Panc1 (cell line): ENCODE measurements at places on chromosomes 1 and 21. TPM values are rescaled to one million over a fixed set of nuclear protein-coding genes. Genes with fewer than 3 reads are reported as not detected.

The ZFYVE9 gene
- 18.0 TPM for total RNA-seq

DNA sequence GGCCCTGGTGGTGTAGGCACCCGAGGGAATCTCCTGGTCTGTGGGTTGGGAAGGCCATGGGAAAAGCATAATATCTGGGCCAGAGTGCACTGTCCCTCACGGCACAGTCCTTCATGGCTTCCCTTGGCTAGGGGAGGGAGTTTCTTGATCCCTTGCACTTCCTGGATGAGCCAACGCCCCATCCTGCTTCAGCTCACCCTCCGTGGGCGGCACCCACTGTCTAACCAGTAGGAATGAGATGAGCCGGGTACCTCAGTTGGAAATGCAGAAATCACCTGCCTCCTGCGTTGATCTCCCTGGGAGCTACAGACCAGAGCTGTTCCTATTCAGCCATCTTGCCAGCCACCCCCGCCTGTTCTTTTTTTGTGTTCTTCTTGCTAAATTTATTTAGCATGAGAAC lies 134.4 kb downstream of the LEPR start:
- no peak overlapping the region for H3K27ac ChIP-seq
- no peak for DNase-seq
- H3K4me3 ChIP-seq = no peak overlapping the region

The MRPL37 gene
- 138 TPM for total RNA-seq

GRCh38 chr21:24276204-24276603 lies 1331.1 kb downstream of the MRPL39 start:
- no peak overlapping the region for H3K4me3 ChIP-seq
- no peaks in the 10 kb centered on the region for H3K36me3 ChIP-seq
- H3K27me3 ChIP-seq = no peaks in the 10 kb centered on the region
- H3K27ac ChIP-seq = no peak overlapping the region
- H3K4me1 ChIP-seq = no peaks in the 10 kb centered on the region

DNA sequence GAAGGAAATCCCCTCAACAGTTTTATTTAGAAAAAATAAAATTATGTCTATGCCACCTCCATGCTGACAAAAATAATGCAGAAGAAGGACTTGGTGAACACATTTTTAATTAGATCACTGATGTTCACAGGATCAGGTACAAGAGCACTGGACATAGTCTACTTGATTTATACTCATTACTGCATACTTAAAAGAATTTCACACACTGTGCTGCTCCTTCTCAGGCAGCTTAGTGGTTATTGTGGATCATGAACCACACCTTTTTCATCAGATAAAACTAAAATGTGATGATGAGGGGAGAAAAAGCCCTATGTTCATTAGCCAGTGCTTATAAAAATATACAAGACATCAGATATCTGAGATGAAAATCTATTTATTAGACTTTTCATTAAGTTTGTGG lies 103.3 kb upstream of the DPH5 start:
- no peaks in the 10 kb centered on the region for H3K4me1 ChIP-seq
- no peak overlapping the region for H3K4me3 ChIP-seq
- no peak for DNase-seq
- H3K27ac ChIP-seq = no peak overlapping the region
- H3K36me3 ChIP-seq = no peaks in the 10 kb centered on the region

GRCh38 chr1:229296541-229296941 lies 25.6 kb downstream of the RAB4A start:
- H3K27ac ChIP-seq = no peak overlapping the region
- H3K4me3 ChIP-seq = no peak overlapping the region
- no peak for DNase-seq
- no peaks in the 10 kb centered on the region for H3K4me1 ChIP-seq
- peaks cover 5% of the 10 kb centered on the region; the same call in 1 of the 2 replicates for H3K36me3 ChIP-seq
- H3K27me3 ChIP-seq = no peaks in the 10 kb centered on the region

DNA sequence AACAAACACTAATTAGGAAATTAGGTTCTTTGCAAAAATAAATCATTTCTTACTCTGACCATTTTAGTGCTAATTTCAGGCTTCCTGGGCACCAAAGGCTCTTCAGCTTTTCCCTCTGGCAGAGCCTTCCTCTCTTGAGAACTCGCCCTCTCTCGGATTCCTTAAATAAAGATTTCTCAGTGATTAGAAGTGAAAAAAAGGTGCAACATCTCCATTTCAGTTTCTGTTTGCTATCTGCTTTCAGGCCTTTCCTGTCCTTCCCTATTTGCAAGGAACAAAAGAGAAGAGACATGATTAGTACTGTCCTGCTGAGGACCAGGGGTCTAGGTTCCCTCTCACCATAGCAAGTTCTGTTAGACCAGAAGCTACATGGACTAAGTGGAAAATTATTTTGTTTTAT lies 27.8 kb upstream of the CACYBP start:
- H3K4me3 ChIP-seq = no peak overlapping the region
- H3K27me3 ChIP-seq = no peaks in the 10 kb centered on the region
- no peaks in the 10 kb centered on the region for H3K36me3 ChIP-seq
- DNase-seq = no peak

- no peaks in the 10 kb centered on the region for H3K4me1 ChIP-seq
- H3K4me3 ChIP-seq = no peak overlapping the region
- DNase-seq = no peak
- H3K27me3 ChIP-seq = peaks cover 8% of the 10 kb centered on the region
- H3K27ac ChIP-seq = no peak overlapping the region
These were observed 109.4 kb downstream of the KIF26B start for GRCh38 chr1:245264226-245264625.

DNA sequence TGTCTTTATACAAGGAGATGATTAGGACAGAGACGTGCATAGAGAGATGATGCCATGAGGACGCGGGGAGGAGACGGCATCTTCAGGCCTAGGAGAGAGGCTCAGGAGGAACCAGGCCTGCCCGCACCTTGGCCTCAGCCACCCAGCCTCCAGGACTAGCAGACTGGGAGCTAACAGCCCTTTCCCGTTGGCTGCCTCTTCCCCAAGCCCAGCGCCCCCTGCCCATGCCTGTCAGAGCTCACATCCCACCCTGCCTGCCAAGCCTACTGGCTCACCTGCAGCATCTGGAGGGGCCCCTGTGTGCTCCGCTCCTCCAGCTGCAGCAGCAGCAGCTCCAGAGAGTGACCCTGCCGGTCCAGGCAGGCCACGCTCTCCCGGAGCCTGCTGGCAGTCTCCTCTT lies 4.0 kb upstream of the TRIM11 start:
- DNase-seq = no peak
- peaks cover 4% of the 10 kb centered on the region; the same call in 1 of the 2 replicates for H3K36me3 ChIP-seq
- no peak overlapping the region for H3K27ac ChIP-seq
- H3K4me1 ChIP-seq = peaks cover 9% of the 10 kb centered on the region; the same call in 1 of the 2 replicates

DNA sequence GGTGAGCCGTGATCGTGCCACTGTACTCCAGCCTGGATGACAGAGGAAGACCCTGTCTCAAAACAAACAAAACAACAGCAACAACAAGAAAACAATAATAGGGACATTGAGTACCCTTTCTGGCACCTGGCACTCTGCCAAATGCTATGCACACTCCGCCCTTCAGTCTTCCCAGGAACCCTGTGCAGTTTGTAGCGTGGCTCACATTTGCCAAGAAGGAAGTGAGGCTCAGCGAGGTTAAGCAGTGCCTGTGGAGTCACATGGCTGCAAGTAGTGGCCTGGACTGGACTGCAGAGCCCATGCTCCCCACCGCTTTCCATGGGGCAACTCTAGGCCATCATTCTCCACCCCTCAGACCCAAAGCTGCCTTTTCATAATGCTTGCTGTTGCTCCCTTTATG lies 5.3 kb upstream of the EVA1B start:
- no peaks in the 10 kb centered on the region for H3K27me3 ChIP-seq
- H3K4me3 ChIP-seq = no peak overlapping the region
- H3K4me1 ChIP-seq = peaks cover 9% of the 10 kb centered on the region
- DNase-seq = no peak
- H3K27ac ChIP-seq = no peak overlapping the region
